ENCODE measurements at places on chromosomes 1 and 21.
A peak's percentile ranks its signal among the peaks of the same experiment; 100 is the strongest.

DNA sequence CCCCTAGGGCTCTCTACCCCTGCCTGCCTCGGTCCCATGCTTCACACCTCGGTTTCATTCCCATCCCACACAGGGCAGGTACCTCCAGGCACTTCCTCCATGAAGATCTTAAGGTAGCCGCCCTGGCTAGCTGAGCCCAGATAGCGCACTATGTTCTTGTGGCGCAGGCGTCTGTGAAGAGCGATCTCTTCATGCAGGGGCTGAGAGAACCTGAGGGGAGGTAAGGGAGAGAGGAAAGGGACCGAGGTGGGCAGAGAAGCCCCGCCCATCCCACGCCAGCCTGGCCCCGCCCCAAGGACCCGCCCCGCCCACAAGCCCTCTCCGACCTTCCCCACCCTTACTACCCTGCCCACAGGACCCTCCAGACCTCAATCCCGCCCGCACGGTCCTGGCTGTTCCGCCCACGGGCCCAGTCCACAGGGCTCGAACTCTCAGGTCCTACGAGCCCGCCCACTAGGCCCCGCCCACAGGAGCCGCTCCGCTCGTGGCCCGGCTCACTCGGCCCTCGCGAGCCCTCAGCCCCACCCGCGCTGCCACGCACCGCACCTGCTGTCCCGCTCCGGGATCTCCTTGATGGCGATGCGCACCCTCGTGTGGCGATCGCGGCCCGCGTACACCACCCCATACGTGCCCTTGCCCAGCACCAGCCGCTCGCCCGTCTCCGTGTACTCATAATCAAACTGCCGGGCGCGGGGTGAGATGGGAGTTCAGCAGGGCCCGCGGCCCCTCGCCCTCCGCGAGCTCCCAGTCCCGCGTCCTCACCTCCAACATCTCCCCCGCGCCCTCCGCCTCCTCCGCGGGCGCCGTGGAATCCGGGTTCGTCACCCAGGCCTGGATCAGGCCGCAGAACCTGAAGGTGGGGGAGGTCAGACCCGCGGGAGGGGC is 6.4 kb downstream of the MAP3K6 start:
- no peaks in the 10 kb centered on the region for H3K36me3 ChIP-seq
- H3K27ac ChIP-seq: no peak overlapping the region
- peaks cover 68% of the 10 kb centered on the region for H3K4me1 ChIP-seq

GRCh38 chr1:84877592-84877991 is 15.4 kb downstream of the LPAR3 start:
- H3K4me3 ChIP-seq: no peak overlapping the region
- H3K27me3 ChIP-seq: no peaks in the 10 kb centered on the region
- DNase-seq: no peak
- H3K4me1 ChIP-seq: peaks cover 9% of the 10 kb centered on the region

DNA sequence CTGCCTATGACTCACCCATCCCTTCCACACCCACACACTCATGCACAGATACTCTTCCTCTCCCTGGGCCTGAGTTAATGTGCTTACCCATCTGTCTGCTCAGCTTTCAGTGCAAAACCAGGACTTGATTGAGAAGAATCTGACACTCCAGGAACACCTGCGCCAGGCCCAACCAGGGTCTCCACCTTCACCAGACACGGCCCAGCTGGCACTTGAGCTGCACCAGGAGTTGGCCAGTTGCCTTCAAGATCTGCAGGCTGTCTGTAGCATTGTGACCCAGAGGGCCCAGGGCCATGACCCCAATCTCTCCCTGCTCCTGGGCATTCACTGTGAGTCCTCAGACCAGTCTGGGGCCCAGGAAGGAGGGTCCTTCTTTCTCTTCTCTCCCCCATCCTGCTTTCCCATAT is 3.5 kb upstream of the SH3BGRL3 start:
- peaks cover 57% of the 10 kb centered on the region for H3K4me1 ChIP-seq
- peaks cover 22% of the 10 kb centered on the region for H3K36me3 ChIP-seq
- peak overlapping the region; percentile 65 for H3K27ac ChIP-seq
- DNase-seq: no peak
- H3K27me3 ChIP-seq: no peaks in the 10 kb centered on the region
- no peak overlapping the region for H3K4me3 ChIP-seq

- no peak overlapping the region for H3K4me3 ChIP-seq
- H3K27me3 ChIP-seq: no peaks in the 10 kb centered on the region
- no peak for DNase-seq
- no peak overlapping the region for H3K27ac ChIP-seq
- no peaks in the 10 kb centered on the region for H3K36me3 ChIP-seq
Measured at GRCh38 chr1:164605254-164606091, 46.5 kb downstream of the PBX1 start.

DNA sequence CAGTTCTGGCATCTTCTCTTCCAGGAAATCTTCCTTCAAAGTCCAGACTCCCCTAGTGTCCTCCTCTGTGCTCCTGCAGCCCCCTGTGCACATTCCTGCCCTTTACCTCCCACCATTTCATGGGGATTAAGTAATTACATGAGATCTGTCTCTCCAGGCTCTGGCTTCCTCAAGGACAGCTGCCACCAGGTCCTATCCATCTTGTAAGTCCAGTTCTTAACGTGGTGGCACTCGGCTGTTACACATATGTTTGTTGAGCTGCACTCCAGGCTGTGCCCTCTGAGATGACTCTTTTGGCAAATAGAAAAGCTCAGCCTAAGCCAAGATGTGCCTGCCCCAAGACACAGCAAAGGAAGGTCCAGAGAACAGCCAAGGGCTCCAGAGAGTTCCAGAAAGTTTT is 57.4 kb upstream of the CAMK1G start:
- H3K27ac ChIP-seq: no peak overlapping the region
- H3K27me3 ChIP-seq: no peaks in the 10 kb centered on the region
- no peaks in the 10 kb centered on the region for H3K4me1 ChIP-seq
- no peak overlapping the region for H3K4me3 ChIP-seq
- DNase-seq: no peak

GRCh38 chr1:46533179-46533864 is 18.1 kb downstream of the KNCN start:
- H3K4me3 ChIP-seq: peak overlapping the region; percentile 38
- no peaks in the 10 kb centered on the region for H3K36me3 ChIP-seq
- no peak overlapping the region for H3K27ac ChIP-seq

GRCh38 chr1:113415310-113416070 is 25.2 kb downstream of the MAGI3 start:
- no peaks in the 10 kb centered on the region for H3K27me3 ChIP-seq
- no peak overlapping the region for H3K4me3 ChIP-seq
- no peaks in the 10 kb centered on the region for H3K36me3 ChIP-seq
- DNase-seq: no peak

- H3K4me1 ChIP-seq: no peaks in the 10 kb centered on the region
- no peak for DNase-seq
- no peak overlapping the region for H3K27ac ChIP-seq
- no peaks in the 10 kb centered on the region for H3K27me3 ChIP-seq
- H3K36me3 ChIP-seq: peaks cover 14% of the 10 kb centered on the region
Measured at GRCh38 chr1:197632005-197632404, 143.3 kb downstream of the DENND1B start.

DNA sequence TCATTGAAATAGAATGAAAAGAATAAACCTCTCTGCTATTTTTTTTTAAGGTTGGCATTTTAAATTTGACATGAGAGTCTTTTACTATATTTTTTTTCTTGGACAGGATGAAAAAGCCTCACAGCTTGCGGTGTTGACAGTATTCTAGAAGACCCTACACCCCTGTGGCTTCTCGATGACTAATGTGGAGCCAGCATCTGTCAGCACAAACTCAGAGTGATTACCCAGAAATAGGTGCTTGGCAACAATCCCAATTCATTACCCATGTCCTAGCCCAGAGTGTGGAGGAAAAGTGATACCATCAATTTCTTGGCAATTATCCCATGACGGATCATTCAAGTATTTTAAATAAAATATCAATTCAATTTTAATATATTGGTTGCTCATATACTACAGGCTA is 186.8 kb upstream of the MAP1LC3C start:
- no peaks in the 10 kb centered on the region for H3K36me3 ChIP-seq
- no peaks in the 10 kb centered on the region for H3K27me3 ChIP-seq
- no peak for DNase-seq
- no peak overlapping the region for H3K27ac ChIP-seq
- H3K4me3 ChIP-seq: no peak overlapping the region

DNA sequence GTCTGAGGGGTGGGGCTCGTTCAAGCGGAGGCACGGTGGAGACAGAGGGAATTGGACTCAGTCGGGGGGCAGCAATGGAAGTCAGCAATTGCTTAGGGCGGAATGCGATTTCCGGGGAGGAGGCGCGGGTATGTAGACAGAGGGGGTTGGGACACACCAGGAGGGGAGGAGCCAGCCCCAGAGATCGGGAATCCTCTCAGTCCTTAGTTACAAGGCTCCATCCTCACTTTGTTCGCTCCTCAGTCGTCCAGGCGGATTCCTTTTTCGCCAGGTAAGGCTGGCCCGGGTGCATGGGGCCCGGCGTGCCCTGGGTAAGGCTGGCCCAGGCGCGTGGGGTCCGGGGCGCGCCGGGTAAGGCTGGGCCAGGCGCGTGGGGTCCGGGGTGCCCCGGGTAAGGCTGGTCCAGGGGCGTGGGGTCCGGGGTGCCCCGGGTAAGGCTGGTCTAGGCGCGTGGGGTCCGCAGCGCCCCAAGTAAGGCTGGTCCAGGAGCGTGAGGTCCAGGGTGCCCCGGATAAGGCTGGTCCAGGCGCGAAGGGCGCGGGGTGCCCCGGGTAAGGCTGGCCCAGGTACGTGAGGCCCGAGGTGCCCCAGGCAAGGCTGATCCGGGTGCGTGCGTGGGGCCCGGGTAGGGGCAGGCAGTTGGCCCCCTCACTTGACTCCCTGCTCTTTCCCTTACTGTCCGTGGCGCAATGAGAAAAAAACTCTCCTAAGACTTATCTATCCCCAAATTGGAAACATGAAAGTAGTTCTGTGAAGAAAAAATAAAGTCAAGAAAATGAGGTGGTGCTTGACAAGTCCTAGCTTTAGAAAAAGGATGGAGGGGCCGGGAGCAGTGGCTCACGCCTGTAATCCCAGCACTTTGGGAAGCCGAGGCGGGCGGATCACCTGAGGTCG is at the start of gene L1TD1:
TSS of gene L1TD1 (plus strand) at position 199 of the 894 bp plus-strand sequence. CDS start 11,780 bp downstream, outside the sequence.
- H3K27ac ChIP-seq: no peak within 1 kb of the TSS
- no peak within 1 kb of the TSS for H3K4me3 ChIP-seq
- H3K36me3 ChIP-seq: no peaks in the 10 kb centered on the region
- DNase-seq: no peak
- no peaks in the 10 kb centered on the region for H3K4me1 ChIP-seq

DNA sequence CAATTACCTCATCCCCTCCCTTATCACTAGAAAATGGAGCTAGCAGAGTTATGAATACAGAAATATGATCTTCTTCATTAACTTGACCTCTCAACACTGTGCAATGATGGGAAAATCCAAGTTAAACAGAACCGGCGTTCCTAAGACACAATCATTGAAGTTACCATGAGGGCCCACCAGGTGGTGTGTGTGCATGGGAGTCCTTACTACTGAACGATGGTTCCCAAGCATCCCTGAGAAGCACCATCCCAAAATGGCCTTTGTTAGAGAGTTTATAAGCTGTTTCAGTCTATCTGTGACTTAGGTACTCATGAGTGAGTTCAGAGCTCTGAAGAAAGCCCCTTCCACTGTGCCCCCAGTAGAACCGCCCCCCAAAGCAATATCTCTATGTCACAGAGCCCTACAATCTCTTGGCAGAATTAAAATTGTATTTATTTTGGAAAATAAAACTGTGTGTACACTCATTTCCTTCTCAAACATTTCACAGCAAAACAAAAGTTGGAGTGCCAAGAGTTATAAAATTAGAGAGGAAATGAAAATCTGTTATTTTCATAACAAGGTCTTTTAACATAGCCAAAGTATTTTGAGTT is 56.8 kb downstream of the PLD5 start:
- no peak overlapping the region for H3K27ac ChIP-seq
- no peaks in the 10 kb centered on the region for H3K4me1 ChIP-seq
- no peak for DNase-seq

- H3K4me3 ChIP-seq: no peak overlapping the region
- H3K36me3 ChIP-seq: no peaks in the 10 kb centered on the region
- no peak overlapping the region for H3K27ac ChIP-seq
- DNase-seq: no peak
- H3K27me3 ChIP-seq: peaks cover 47% of the 10 kb centered on the region
Measured at GRCh38 chr1:55040933-55041494, 1.7 kb downstream of the PCSK9 start.

- no peak overlapping the region for H3K4me3 ChIP-seq
- no peak for DNase-seq
- H3K27me3 ChIP-seq: peaks cover 4% of the 10 kb centered on the region
- peaks cover 13% of the 10 kb centered on the region for H3K4me1 ChIP-seq
- H3K27ac ChIP-seq: no peak overlapping the region
Measured at GRCh38 chr1:30915491-30916230, 7.1 kb upstream of the SDC3 start.

GRCh38 chr1:27883536-27883935 is 11.2 kb downstream of the THEMIS2 start:
- H3K27me3 ChIP-seq: no peaks in the 10 kb centered on the region
- DNase-seq: no peak
- peaks cover 80% of the 10 kb centered on the region for H3K36me3 ChIP-seq
- H3K4me1 ChIP-seq: peaks cover 79% of the 10 kb centered on the region

GRCh38 chr1:115067161-115067859 is 22.0 kb downstream of the TSPAN2 start:
- DNase-seq: no peak
- H3K4me1 ChIP-seq: peaks cover 40% of the 10 kb centered on the region
- no peaks in the 10 kb centered on the region for H3K36me3 ChIP-seq
- no peak overlapping the region for H3K27ac ChIP-seq

DNA sequence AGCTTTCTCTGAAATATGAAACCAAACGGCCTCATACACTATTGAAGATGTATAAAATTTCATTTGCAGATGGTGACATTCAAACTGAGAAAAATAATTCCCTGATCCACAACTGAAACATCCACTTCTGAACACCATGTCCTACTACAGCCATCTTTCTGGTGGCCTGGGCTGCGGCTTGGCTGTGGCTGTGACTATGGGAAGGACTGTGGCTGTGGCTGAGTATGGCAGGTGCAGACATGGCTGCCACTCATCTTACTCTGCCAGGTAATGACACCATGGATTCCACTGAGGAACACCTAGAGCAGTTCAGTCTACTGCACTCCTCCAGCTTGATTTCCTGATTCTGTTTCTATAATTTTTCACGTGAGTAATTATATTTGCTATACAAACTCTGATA is at the start of gene KRTAP20-4:
TSS of gene KRTAP20-4 (plus strand) at position 106 of the 400 bp plus-strand sequence.
- H3K4me1 ChIP-seq: no peaks in the 10 kb centered on the region
- no peak within 1 kb of the TSS for H3K27ac ChIP-seq
- no peaks in the 10 kb centered on the region for H3K36me3 ChIP-seq
- DNase-seq: no peak
- no peak within 1 kb of the TSS for H3K4me3 ChIP-seq

DNA sequence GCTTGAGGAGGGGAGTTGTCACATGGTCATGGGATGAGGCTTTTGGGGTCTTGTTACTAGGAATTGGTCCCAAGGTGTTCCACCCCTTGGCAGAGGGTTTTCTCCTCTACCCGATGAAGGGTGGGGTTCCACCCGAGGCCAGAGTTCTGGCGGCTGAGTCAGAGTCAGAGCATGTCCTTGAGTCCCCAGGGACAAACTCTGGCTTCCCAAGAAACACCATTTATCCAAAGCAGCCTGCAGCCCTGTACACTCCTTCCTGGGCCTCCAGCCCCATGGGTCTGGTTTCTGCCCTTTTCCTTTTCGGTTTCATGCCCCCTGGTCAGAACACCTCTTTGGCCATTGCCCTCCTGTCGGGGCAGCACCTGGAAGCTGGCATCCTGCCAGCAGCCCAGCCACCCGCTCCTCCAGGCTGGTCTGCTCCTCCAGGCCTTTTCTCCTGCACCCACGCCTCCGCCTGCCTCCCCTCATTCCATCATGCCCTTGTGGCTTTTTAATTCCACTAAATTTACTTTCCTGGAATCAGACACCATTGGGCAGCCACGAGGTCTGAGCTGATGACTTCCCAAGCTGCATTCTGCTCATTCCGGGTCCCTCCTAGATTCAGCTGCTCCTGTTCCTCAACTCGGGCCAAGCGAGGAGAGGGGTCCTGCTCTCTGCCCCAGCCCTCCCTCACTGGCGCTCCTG is 301.7 kb upstream of the VAMP3 start:
- H3K4me1 ChIP-seq: no peaks in the 10 kb centered on the region
- no peak for DNase-seq
- H3K36me3 ChIP-seq: no peaks in the 10 kb centered on the region
- H3K4me3 ChIP-seq: no peak overlapping the region
- H3K27me3 ChIP-seq: no peaks in the 10 kb centered on the region

All from CD4-positive, alpha-beta T cell (primary cell).